ENCODE measurements at places on chromosomes 1 and 21.

GRCh38 chr21:43728467-43729390, 9.8 kb downstream of the PDXK start:
- peak; percentile 98 for DNase-seq

DNA sequence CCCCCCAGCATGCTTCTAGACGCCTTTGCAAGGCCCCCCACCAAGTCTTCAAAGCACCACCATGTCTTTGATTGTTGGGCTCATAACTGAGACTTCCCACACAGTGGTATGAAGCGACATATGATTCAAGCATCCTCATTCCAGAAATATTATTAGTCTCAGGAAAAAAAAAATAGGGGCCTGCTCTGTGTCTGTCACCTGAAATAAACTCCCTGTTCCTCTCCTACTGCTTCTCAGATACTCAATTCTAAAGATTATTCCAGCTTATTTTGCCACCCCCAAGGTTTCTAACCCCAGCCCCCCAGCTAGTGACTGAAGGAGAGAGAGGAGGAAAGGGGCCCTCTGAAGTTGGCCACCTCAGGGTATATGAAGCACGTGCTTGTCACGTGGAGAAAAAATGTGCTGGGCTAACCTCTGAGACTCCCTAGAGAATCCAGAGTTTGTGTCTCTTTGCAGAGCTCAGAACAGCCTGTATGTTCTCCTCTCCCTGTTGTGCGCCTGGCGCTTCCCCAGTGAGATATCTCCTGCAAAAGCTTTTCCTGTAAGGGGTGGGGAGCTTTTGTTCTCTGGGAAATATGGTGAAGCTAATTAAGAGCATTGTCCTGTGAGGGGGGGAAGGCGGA, 35.9 kb upstream of the RASAL2 start:
- no peak for DNase-seq

GRCh38 chr1:169121146-169121923, 14.8 kb downstream of the ATP1B1 start:
- no peak for DNase-seq

DNA sequence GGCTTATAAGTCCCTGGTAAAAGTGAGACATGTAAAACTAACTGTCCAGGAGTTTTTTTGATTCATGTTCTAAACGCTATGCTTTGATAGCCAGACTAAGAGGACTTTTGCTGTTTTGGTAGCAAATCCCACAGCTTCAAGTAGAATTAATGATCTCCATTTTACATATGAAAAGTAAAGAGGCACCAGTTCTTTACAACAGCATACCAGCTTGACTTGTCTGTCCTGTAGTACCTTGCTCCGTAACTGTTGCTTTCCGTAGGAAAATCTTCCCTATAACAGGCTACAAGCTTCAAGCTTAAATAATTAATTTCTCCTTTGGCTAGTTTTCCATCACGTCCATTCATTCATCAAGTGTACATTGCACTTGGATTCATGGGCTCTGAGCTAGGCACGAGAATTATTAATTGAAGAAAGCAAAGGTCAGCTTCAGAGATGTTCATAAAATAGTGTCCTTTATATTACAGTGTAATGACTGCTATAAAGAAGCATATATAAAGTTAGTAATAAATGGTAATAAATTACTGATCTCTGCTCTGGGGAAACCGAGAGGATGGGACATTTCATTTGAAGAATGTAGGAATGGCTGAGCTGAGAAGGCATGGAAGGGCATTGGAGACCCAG, 29.2 kb downstream of the B3GALT5 start:
- no peak for DNase-seq

- no peak for DNase-seq
Observed at GRCh38 chr1:160621633-160622413, 25.0 kb downstream of the SLAMF1 start.

GRCh38 chr1:7228252-7228961, 443.2 kb downstream of the CAMTA1 start:
- DNase-seq = no peak

GRCh38 chr1:60589916-60590315, 492.4 kb upstream of the NFIA start:
- no peak for DNase-seq

DNA sequence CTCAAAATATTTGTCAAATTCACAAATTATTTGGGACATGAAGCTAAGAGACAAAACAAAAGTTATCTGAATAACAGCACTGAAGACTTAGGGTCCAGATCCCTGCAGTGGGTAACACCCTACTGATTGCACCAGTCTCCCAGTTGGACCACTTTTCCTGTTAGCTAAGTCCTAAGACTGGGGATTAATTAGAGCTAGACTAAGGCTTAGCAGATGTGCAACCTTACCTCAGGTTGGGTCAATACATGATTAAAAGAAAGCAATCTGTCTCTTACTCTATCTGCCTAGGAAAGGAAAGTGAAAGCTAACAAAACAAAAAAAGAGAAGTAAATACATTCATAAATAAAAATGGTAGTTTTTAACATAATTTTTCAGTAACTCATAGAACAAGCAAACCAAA, 737.2 kb upstream of the CHRM3 start:
- no peak for DNase-seq

Data from islet precursor cell (in vitro differentiated cells).